ENCODE measurements at places on chromosomes 6 and 20.

DNA sequence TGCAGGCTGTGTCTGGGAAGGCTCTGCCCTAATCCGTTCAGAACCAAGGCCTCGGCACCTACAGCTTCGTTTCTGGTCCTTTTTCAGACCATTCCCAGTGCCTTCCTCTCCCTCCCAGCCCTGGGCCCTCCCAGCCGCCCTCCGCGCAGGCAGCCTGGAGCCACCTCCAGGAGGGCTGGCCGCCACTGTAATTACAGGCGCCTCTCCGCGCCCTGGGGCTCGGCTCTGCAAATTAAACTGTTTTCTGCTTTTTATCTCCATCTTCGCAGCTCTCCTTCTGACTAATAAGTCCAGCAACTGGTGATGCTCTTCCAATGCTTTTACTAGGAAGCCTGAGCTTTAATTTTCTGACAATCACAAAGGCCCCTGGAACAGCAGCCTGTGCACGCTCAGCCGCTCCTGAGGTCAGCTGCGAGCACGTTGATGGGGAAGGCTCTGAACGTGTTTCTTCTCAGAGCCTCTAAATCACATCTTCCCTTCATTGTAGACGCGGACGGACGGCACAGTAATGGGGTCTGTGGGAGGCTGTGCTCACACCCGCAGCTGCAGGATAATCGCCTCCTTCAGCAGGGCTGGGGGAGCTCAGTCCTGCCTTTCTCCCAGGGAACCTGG is 194.6 kb downstream of the DLL1 start:
- DNase-seq: no peak

DNA sequence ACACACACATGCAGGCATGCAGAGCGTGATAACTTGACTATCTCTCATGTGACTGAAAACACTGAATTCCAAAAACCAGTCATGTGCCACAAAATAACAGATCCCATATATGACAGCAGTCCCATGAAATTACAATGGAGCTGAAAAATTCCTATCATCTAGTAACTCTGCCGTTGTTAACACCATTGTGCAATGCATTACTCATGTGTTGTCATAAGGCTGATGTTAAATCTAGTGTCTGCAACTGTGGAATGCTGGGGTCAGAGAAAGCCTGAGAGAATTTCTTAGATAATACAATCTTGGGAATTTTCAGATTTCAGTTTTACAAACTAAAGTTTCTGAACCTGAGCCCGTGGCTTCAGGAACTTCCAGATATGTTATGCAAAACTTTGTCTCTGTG is 70.2 kb downstream of the LYRM4 start:
- no peak for DNase-seq

DNA sequence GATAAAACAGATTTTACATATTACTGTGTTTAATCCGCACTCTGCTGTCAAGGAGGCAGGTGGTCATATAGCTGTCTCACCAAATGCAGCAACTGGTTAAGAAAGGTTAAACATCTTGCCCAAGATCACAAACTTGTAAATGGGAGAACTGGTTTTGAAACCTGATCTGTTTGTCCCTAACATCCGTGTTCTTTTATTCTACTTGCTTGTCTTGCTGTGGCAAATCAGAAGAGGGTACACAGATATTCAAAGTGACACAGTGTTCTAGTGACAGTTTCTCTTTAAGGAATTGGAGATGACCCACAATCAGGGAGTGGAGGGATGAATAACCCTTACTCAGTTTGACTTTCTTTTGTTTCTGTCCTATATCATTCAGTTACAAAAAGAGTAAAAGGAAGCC is 83.0 kb upstream of the SGK1 start:
- no peak for DNase-seq

DNA sequence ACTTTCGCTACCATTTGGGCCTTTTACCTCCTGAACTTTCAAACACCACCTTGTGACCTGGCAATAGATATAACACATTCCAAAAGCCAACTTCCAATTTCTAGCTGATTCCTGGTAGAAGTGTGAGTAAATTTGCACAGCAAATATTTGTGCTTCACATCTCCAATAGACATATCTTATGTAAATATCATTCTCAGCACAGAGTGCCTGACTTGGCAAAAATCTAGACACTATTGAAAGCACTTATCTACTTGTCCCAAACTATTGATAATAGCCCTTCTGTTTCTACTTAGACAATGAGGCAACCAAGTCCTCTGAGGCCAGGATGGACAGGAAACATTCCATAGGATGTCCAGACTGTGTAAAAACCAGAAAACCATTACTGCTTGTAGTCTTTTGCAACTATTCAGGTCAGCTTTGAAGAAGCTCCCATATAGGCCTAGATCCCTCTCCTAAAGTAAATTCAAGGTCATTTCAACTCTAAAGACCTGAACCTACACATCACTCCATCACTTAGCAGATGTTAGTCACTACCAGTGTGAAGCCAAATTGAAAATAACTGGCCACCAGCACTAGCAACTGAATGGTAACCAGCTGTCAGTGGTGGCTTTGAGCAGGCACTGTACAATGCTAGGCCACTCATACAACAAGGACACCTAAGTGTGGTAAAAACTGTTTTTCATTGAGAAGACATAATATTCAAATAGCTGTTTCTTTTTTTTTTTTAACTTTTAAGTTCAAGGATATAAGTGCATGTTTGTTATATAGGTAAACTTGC is 95.3 kb upstream of the RSPO3 start:
- DNase-seq: no peak
